Right cardiac atrium (tissue), 5 donors: ENCODE measurements at places on chromosomes 7 and 10.

DNA sequence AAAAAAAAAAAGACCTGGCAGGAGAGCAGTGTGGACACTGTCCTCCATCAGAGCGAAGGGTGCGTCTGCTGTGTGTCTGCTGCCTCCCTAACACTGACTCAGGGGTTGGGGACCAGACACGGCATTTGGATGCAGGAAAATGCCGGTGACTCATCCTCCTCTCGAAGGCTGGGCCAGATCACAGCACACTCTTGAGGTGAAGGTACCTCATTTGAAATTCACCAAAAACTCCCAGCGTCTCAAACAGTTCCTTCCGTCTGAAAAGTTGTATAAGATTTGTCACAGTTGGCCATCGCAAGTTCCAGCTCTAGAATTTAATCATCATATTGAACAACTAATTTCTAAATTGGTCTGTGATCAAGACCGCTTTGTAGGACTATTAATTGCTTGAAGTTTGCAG, 118.1 kb upstream of the LYZL2 start:
- DNase-seq: no peak

DNA sequence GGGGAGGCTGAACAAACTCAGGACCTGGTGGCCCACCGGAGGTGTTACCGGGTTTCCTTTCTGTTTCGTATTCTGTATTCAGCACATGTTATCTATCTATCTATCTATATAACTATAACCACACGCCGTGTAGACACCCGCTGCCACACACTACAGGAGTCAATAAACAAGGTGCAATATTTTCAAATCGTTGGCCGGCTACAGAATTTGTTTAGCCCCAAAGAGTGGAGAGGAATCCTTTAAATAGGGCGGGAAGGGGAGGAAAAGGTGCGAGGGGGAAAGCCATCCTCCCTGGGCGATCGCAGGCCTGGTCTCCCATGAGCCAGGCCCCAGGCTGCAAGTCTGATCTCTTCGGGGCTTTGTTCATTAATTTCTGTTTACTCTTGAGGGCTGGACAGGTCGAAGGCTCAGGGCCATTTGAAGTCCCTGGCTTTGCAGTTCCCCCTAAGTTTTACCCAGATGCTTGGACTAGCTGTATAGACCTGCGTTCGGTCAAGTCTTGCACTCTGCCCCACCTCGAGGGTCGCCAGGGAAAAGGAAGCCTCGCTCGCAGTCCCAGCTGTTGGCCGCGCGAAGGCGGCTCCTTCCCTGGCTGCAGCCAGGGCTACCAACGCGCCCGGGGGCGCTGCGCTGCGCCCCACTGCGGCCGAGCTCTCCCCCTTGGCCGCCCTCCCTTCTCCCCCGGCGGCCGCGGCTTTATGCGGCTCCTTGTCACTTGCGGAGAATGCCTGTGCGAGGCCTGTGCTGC, 3.8 kb downstream of the NKX2-3 start:
- DNase-seq: no peak

- DNase-seq: no peak
These were observed 23.5 kb downstream of the GNG11 start for GRCh38 chr7:93945083-93945482.

- DNase-seq: peak; percentile 41
These were observed 29.3 kb downstream of the TNS3 start for GRCh38 chr7:47552621-47553020.

GRCh38 chr7:155464948-155465739, 7.2 kb downstream of the EN2 start:
- no peak for DNase-seq

GRCh38 chr7:51619880-51620279, 303.3 kb upstream of the COBL start:
- no peak for DNase-seq

DNA sequence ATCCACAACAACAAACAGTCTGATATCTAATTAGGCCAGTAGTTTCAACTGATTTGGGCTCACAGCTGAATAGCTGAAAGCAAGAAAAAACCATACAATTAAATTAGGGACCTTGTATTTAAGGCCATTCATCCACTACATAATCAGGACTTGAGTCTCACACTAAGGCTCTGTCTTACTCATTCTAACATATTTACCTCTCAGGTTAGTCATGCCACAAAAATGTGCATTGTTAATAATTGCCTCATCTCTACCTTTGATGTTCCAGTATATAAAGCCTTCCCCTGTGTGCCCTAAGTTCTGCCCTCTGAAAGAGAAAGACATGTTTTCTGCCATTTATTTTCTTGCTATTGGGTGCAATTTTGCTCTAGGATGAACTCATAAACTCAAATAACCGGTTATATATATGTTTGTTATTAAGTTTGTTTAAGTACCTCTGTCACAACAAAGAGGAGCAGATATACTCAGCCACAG, 5.3 kb upstream of the C1GALT1 start:
- DNase-seq: no peak

DNA sequence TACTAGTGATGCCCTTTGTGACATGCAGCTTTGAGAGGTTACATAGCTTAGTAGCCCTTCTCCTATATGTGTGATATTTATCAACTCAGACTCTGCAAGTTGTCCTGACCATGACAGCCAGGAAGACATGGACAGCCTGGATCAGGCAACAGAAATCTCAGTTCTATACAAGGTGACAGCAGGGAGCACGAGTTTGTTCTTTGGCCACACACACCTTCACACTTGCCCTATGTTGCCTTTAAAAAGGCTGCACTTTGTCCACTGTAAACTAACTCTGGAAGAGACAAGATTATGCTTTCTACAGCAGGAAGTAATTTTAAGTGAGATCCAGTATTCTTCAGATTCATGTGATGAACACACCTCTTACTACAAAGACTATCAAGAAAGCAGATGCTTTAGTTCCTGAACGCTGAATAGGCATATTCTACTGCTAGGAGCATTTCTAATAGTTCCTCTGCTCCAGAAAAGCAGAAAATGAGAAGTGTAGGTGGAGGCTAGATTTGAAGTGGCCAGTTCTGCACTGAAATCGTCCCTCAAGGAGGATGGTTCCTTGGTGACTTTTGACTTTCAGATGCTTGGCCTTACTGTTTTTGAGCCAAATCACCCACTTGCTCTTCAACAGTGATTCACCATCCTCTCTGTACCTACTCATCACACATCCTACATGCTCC, 239.2 kb downstream of the COBL start:
- no peak for DNase-seq

DNA sequence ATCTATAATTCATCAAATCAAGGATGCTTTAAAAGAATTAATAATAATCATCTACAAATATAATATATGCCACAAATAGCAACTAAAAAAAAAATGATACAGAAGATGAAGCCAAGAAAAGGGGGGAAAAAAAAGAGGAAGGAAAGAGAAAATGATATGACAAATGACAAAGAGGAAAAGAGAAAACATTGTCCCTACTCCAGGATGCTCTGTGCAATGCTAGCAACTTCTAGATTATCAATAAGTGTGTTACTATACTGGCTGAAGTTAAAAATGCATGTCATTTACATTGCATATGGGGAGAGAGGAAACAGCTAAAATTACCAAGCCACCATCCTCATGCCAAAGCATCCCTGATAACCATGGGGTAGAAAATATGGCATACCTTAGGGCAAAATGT, 104.2 kb downstream of the SFMBT2 start:
- DNase-seq: no peak

GRCh38 chr7:4709187-4709586, 27.1 kb downstream of the FOXK1 start:
- DNase-seq: no peak

DNA sequence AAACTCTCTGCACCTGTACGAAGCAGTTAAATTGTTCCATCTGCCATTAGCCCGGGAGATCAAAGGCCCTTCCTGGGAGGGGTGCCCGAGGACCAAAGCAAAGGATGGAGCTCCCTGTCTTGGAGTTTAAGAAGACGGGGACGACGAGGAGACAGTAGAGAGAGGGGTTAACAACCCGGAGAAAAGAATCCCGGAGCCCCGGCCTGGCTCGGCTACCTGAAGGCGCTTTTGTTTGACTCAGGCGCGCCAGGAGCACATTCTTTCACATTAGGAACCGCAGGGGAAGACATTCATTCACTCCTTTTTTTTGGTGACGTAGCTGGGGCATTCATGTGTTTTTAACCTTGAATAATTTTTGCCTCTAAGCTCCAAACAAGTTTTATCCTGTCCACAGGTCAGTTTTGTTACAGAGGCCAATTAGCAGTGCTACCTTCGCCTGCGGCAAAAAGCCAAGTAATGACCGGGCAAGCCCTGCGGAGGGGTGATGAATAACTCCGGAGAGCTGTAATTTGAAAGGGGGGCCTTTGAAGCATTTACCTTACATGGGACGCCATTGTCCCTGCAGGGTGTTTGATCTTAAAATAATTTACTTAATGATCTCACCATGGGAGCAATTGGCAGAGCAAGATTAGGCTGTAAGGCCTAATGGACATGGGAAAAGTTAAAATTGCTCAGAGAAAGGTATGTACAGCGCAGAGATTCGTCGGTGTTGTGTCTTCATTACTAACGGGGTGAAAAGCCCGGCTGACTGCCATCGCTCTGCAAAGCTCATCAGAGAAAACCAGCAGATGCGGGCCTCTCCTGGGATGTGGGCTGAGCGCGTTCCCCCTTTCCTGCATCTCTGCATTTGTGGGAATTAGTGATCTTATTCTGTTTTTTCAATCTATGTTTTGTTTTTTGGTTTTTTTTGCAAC, 258.0 kb upstream of the SP4 start:
- no peak for DNase-seq

DNA sequence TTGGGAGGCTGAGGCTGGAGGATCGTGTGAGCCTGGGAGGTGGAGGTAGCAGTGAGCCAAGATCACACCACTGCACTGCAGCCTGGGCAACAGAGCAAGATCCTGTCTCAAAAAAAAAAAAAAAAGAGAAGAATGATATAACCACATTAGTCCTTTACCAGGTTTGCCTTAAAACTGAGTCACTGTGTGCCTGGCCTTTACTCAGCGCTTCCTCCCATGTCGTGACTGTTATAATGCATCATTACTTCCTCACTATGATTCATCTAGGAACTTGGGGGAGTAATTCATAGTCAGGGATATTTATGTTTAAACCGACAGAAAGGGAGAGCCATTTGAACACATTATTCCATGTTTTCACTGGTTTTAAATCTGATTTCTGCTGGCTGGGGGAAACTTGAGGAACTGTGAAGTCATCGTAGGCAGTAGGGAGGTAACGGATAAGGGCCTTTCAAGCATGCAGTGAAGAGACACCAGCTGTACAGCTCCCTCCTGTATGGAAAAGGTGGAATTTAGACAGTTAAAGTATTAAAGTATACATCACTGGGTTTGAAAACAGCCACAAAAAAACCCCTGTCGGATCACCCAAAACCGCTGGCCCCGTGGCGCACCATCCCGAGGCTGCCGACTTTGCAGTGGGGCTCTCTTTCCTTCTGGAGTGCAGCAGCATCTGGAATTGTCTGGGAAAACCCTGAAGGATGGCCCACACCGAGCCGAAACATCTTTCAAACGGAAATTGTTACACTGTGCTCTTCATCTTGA, 119.8 kb downstream of the NKX6-2 start:
- DNase-seq: no peak

DNA sequence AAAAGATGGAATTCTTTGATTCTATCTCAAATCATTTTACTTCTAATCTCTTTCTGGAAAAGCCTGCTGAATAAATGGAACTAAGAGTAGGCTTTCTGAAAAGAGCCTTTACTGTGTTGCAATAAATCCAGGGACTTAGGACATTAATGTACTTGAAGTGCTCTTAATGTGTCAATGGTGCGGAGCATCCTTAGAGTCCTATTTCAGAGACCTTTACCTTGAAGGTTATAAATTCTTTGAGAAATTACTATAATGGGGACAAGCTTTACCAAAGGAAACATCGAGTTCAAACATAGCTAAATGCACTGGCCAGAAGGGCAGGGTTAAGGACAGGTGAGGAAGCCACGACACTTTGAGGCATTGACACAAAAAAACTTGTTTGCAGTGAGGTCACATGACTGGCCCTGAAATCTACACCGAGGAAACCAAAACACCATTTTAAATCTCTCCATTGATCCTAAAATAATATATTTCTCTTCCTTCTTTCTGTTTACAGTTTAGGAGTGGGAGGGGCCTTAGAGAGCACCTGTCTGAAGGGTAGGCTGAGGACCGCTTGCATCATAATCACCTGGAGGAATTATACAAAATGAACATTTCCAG, 48.1 kb upstream of the EXOC6 start:
- no peak for DNase-seq

- no peak for DNase-seq
These were observed 621.4 kb downstream of the POM121L12 start for GRCh38 chr7:53656881-53657280.

GRCh38 chr7:35854311-35854710, 53.5 kb downstream of the SEPTIN7 start:
- no peak for DNase-seq

- no peak for DNase-seq
These were observed 238.6 kb downstream of the EBF3 start for GRCh38 chr10:129725482-129725881.

GRCh38 chr10:99844433-99844955, 62.1 kb downstream of the ABCC2 start:
- no peak for DNase-seq

DNA sequence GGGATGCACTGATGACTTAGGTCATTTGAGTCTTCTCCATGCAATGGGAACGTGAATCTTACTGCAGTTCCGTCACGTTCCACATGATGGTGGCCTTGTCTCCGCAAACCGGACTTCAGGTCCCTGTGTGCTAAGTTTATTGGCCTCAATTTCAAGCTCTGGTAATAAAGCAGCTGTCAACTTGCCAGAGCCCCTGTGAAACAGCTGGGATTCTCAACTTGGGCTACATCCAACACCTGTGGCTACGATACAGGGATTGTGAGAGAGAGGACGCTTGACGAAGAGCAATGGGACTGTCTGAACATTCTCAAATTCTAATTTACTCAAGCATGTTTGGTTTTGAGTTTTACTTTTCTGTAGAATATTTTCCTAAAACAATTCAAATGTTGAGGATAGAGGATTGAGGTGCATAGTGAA, 174.2 kb downstream of the PTN start:
- peak; percentile 35 for DNase-seq

DNA sequence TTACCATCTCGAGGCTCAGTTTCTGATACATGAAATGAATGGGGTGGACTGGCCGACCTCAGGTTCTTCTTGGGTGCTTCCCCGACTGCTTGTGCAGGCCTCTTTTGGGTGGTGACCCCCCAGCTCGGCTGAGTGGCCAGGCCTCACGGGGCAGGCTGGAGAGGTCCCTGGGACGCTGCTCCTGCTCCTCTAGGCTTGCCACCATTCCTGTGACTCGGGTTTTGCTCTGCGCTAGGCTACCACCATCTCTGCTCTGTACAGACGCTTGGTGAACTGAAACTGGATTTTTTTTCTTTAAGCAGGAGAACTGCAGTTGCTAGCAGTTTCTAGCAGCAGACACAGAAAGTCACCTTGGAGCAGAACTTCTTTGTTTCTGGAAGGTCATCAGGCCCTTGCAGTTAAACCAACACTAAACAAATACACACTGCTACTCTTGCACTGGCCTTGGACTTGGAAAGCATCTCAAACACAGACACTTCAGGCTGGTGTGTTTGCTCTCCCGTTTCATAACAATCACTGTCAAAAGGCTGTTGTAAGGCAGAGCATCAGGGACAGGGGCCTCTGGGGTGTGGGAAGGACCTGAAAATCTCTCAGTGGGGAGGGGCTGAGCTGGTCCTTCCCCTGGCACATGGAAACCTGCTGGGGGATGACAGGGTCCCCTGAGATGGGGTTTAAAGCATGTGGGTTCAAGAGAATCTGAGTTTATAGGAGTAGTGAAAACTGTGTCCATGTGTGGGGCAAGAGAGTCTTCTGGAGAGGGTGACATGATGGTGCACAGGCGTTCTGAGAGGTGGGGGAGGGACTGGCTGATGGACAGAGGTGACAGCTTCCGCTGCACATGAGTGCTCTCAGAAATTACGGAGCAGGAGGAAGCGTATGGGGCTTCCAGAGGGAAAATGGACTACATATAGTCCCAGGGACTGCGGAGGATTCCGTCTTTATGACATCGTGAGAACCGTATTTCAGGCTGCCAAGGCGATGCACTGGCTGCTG, 35.0 kb upstream of the GIMAP8 start:
- no peak for DNase-seq
